ENCODE measurements at places on chromosomes 13 and 19.

DNA sequence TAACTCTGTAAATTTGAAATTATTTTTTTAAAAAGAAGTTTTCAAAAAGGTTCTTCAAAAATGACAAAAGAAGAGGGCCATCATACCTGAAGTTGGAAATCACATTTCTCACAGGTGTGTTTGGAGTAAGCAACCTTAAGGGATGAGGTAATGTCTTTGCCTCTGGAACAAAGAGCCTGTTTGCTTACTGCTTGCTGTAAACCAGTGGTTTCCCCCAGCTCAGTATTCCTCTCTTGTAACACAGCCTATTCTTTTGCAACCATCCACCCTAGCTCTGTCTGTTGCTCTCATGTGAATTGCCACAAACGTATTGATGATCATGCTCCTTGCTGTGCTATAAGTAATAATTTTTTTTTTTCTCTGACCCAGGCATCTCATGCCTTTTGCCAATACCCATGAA, 38.1 kb downstream of the UCHL3 start:
- no peak for DNase-seq

GRCh38 chr13:100529666-100530377, 58.8 kb downstream of the GGACT start:
- no peak for DNase-seq

DNA sequence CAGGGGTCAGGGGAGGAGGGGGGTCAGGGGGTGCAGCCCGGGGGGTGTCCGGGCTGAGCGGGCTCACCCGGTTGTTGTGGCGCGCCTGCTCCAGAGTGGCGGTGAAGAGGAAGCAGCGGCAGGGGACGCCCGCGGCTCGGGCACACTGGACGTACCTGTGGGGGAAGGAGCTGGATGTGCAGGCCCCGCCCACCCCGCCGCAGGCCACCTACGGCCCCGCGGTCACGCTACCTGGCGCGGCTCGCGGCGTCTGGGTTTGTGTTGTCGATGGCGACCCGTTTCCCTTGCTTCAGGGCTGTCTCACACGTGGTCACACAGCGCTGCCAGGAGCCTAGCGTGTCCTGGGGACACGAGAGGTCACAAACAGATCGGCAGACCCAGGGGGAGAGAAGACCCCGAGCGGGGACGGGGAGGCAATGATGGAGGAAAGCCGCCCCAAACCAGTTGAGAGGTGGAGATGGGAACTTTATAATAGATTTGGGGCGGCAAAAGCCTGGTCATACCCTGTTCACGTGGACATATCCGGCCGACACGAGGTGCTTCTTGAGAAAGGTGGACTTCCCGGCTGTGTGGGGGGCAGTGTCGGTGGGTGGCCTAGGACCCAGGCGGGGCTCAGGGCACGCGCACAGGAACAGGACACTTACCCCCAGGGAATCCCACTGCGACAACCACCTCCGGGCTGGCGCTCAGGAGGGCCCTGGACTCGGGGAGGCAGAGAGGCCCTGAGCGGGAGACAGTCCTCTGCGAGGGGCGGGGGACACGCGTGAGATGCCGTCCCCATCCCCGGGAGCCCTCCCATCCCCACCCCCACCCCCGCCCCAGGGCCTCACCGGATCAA, 5.6 kb downstream of the PNKP start:
- DNase-seq: no peak

DNA sequence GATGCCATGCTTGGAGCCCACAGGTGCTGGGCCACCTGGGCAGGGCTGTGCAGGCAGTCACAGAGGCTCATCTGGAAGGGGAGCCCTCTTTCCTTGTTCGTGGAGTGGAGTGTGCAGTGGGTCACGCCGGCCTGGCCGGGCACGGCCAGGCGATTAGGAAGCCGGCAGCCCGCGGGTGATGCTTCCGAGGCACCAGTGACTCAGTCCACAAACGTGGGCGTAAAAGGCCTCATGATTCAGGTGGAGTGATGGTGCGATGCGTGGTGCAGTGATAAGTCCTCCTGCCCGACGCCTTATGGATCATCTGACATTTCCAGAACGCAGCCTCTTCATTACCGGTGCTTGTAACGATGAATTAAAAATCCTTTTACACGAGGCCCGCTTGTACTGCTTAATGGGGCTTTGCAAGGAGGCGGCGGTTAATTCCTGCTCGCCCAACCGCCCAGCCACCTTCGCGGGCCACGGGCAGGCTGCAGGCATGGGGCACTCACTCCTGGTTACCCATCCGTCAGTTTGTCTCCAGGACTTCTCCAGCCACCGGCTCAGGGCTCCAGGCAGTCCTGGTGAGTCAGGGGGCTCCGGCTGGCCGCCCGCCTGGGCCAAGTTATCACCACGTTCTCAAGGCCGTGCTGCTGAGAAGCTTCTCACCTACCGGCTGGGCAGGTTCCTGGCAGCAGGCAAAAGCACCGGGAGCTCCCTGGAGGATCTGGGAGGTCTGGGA, 172.4 kb downstream of the KDM4B start:
- DNase-seq: no peak

DNA sequence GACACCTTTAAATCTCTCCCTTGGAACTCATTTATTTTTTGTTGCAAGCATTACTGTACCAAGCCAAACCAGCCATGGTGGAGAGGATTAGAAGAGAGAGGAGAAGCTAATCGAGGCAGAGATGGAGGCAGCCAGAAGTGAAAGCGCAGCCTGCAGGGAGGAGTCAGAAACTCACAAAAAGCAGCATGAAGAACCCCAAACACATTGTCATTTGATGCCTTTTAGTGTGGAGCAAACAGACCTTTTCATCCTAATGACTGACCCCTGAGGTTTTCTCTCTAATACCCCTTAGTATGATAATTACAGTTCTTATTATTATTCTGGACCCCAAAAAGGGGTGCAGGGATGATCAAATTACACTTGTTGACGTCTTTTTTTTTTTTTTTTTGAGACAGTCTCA, 62.5 kb downstream of the TNFRSF19 start:
- no peak for DNase-seq

DNA sequence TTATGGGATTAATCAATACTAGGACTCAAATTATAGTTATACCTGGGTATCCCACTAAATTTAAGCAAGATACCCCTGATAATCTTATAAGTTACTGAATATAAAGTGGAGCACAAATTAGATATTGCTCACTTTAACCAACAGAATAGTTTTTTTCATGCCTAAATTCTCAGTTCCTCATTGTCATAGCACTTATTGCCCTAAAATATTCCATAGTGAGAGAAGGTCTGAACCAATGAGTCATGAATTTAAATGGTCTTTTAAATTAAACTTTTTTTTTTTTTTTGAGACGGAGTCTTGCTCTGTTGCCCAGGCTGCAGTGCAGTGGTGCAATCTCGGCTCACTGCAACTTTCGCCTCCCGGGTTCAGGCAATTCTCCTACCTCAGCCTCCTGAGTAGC, 42.4 kb downstream of the ZNF136 start:
- no peak for DNase-seq

GRCh38 chr13:94033830-94034642, 445.4 kb downstream of the DCT start:
- no peak for DNase-seq

DNA sequence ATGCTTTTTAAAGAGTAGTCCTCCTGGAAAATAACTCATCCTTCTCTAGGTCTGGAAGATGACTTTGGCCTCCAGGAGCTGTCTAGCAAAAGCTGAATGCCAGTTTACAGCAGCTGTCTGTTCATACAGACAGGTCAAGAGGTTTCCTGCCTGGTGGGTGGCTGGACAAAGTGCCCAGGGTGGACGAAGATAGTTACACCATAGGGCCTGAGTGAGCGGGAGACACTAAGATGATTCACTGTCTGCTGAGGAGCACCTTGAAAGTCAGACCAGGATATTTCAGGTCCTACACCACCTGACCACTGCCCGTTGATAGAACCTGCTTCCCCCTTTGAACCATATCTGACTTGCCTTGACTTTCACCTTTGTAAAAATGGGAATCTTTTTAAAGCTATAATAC, 49.2 kb upstream of the RCBTB2 start:
- DNase-seq: no peak

DNA sequence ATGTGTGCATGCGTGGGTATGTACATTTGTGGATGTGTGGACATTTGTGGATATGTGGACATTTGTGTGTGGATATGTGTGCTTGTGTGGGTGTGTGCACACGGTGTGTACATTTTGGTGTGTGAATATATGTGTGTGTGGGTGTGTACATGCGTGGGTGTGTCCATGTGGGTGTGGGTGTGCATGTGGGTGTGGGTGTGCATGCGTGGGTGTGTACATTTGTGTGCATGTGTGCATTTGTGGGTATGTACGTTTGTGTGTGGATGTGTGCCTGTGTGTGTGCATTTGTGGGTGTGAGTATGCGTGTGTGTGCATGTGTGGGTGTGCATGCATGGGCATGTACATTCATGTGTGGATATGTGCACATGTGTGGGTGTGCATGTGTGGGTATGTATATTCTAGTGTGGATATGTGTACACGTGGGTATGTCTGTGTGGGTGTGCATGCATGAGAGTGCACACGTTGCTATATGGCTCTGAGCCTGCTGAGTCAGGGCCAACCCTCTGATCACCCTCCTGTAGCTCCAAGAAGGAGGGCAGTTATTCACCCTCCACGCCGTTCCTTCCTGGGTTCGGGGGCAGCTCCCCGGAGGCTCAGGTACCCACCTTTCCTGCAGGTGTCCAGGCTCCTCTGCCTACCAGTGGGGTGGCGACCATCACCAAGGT, 20.3 kb downstream of the COMP start:
- DNase-seq: no peak

- no peak for DNase-seq
Measured at GRCh38 chr19:52524086-52524485, 3.4 kb upstream of the ZNF808 start.

DNA sequence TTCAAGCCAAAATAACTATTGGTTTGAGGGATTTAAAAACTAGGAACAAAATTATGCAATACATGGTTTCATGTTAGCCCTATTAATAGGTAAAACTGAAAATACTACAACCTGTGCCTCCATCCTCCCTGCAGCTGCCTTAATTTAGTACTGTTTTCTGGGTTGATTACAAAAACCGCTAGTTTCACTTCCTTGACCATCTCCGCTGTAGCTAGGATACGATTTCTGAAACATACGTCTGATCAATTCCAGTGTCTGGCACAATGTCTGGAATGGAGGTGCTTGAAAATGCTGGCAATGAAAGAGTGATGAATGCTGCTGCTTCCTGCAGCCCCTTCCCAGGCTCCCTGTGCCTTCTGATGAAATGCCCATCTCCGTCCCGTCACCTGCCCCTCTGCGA, 273.5 kb downstream of the SHISA2 start:
- no peak for DNase-seq

DNA sequence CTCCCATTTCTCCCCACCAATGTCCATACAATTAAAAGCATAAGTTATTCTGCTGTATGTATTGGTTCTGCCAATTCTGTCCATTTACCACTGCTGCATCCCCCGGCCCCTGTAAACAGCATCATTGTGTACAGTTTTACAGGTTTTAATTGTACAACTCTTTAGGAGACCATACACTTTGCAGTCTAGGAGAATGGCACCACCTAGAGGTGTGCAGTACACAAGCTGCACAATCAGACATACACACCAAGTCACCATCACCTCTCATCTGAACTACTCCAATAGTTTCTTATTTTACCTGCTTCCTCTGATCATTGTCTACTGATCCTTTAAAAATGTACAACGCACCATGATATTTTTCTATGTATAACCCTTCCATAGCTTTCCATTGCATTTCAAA, 855.9 kb upstream of the KLHL1 start:
- peak; percentile 1 for DNase-seq

GRCh38 chr13:74646091-74646490, 511.9 kb upstream of the KLF12 start:
- DNase-seq: no peak

GRCh38 chr13:52827839-52828238, 20.6 kb downstream of the PCDH8 start:
- no peak for DNase-seq

DNA sequence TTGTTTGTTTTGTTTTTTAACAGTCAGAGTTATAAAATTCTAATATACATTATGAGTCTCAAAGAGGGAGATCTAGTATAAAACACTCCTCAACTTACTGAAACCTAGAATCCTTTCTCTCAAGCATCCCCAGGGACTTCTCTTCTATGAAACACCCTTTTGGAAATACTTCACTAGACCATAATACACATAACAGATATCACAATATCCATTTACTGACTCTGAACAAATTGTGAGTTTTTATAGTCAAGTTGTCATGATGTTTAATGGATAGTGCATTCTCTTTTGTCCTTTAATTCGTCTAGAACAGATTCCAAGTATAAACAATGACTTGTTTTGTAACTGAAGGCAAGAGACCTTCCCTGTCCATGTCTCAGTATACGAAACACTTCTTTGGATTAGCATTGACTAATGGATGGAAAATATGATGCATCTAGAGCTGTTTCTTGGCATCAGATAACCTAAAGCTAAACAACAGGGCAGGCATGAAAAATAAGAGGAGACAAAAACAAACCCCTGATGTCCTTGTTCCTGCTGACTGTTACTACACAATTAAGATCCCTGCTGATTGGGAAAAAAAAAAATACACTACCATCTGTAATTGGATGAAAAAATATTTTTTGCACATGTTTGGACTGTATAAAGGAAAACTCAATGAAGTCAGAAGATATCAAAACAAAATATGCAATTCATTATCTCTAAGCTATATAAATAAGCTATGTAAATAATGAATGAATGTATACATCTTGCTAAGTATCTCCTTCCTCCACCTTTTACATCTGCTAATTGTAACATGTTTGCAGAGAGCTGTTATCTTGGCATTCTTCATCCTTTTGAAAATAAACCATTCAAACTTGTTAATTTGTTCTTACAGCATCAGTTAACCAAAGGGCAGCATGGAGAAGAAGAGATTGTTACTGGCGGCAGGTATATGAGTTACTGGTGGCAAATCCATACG, 214.2 kb downstream of the LACC1 start:
- no peak for DNase-seq

DNA sequence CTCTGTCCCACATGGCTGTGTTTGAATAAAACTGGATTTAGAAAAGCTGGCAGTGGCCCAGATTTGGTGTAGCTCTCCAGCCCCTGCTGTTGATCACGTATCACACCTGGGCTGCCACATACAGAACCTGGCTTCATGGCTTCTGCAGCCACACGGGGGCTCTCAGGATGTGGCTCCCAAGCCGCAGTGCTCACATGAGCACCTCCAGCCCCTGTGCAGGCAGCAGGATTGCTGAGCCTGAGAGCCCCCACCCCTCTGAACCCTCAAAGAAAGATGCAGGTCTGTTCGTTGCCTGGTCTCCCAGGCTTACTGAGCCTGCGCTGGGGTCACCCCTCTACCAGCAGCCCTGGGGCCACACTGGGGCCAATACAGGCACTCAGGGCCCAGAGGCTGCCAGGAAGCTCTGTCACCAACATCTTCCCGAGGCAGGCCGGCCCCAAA, 2.7 kb downstream of the PLEKHF1 start:
- DNase-seq: no peak

GRCh38 chr19:54791476-54791875, 11.9 kb upstream of the KIR2DL4 start:
- no peak for DNase-seq

GRCh38 chr19:34676697-34677385, at the start of gene SCGB2B2:
Gene SCGB2B2, minus strand, starts transcription at chr19:34677159. Its CDS starts 82,596 bp downstream, at chr19:34594563.
- DNase-seq: no peak
